A549 treated with AZD2906 at 1 μM for 4 hours (cell line): ENCODE measurements at places on chromosomes 1 and 21. TPM values are rescaled to one million over a fixed set of nuclear protein-coding genes. Genes with fewer than 3 reads are reported as not detected.

CD34 gene
- 0.02 to 0.06 TPM in 2 of 5 replicates, not detected in the others for total RNA-seq

SPATA17 gene
- 2.1 to 2.6 TPM (median 2.1 TPM) in 5 replicates for total RNA-seq

ATXN7L2 gene
- total RNA-seq: 1.2 to 2.8 TPM (median 2.2 TPM) in 5 replicates

COL11A1 gene
- 1.3 to 2.6 TPM (median 2.4 TPM) in 5 replicates for total RNA-seq

FCMR gene
- total RNA-seq: 4.4 to 6.3 TPM (median 5.8 TPM) in 5 replicates

CCDC30 gene
- total RNA-seq: 0.32 to 0.88 TPM (median 0.62 TPM) in 5 replicates

LCE6A gene
- not detected in 5 replicates for total RNA-seq

SETD4 gene
- total RNA-seq: 8.8 to 10.5 TPM (median 9.7 TPM) in 5 replicates
